Pons (tissue), 1 donor: ENCODE measurements at places on chromosomes 7 and 10.

- DNase-seq = peak; percentile 22
Observed at GRCh38 chr7:23347682-23348180, 48.6 kb downstream of the MALSU1 start.

- no peak for DNase-seq
Observed at GRCh38 chr7:45662018-45662417, 87.8 kb downstream of the ADCY1 start.

- DNase-seq = no peak
Observed at GRCh38 chr7:127803626-127804025, 151.6 kb downstream of the SND1 start.

DNA sequence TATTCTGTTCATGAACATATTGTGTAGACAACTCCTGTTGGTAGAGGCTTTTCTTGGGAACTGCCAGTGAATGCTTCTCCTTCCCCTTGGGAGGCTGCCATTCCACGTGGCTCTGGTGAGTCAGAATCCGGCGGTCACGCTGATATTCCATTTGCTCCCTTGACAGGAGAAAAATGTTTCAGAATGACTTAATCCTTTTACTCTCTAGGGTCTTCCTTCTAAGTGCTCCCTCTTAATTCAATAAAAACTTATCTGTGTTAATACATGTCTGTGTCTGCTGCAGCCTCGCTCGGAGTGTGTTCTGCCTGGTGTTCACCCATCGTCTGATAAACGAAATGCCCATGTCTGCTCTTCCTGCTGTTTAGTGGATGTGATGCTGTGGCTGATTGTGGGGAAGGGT lies 278.6 kb downstream of the ARHGAP12 start:
- DNase-seq = peak; percentile 60

DNA sequence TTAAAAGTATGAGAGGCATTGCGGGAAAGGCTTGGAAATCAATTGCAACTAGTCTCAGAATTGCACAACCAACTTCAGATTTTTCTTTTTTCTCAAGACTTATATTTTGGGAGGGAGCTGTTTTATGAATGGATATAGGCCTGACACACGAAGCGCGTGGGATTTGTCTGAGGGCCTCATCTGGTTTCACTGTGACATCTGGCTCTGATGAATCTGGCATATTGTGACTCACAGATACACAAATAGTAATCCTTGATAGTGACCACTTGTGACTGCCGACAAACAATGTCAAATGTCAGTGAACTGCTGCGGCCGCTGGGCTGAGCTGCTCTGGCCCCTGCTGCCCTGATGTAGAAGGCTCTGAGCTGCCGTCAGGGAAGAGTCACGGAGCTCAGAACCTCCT lies 655.1 kb downstream of the INHBA start:
- DNase-seq = no peak

DNA sequence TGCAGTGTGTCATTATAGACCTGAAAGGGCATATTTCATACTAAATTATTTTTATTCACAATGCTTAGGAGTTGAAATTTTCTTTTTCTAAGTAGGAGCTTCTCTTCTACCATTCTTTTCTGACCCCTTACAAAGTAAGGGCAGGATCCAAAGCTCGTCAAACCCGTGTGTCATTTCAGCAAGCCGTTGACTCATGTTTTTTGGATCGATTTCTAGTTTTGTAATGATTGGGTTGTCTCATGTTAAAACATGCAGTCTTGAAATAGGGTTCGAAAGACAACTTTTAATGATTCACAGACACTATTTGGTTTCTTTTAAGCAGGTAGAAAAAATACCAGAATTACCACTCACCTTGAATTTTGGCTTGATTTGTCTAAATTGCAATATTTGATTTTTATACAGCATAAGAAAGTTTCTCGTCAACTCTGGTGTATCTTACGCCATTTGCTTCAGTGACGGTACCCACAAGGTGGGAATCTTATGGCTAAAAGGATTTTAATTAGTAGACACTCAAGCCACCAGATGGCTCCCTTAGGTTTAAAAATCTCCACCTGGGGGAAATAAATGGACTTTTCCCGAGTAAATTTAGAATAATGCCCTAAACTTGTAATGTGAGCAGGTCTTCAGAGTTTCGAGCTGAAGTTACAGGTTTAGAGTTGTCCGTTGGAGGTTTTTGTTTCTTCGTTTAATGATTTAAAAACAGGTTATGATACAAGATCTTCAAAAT lies 283.4 kb downstream of the CCDC3 start:
- no peak for DNase-seq

DNA sequence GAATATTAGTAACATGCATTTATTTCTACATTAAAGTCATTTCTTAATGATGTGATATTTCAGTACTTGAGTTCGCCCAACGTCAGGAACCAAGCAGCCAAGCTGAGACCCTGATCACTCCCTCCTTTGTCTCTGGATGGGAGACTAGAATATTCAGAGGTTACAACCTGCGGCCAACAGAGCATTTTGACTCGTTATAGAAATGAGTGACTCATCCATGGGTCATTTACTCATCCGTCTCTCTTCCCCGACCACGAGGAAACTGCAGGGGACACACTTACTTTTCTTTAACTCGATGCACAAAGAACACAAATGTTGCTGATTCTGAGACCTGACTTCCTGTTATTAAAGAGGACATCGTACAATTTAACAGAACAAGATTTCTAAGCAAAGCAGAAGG lies 343.3 kb downstream of the FRMD4A start:
- peak; percentile 32 for DNase-seq

DNA sequence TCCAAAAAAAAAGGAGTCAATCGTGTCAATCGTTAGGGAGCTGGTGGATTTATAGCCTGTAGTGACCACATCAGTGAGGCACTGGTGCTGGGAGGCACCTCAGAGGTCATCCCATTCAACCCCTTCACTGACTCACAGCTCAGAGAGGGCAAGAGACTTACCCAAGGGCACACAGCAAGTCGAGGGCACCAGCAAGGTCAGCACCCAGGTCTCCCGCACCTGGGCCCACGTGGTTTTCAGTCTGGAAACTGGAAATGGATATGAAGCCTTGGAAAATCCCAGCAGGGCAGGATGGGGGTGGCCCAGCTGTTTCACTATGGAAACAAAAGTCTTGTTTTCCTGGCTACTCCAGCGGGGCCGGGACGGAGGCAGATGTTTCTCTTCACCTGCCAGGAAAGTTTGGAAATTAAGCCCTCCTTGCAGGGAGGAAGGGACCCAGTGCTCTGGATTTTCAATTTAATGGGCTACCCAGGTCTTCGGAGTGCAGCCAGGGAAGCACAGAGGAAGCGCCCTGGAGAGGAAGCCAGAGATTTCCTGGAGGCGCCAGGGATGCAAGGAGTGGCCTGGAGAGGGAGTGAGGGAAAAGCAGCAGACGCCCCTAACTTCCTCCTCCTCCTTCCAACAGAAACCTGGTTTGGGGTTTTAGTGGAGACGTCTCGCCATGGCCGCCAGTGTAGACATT lies 157.2 kb upstream of the TNRC18 start:
- no peak for DNase-seq

GRCh38 chr7:121330053-121330833 lies 1.4 kb downstream of the WNT16 start:
- DNase-seq = no peak

DNA sequence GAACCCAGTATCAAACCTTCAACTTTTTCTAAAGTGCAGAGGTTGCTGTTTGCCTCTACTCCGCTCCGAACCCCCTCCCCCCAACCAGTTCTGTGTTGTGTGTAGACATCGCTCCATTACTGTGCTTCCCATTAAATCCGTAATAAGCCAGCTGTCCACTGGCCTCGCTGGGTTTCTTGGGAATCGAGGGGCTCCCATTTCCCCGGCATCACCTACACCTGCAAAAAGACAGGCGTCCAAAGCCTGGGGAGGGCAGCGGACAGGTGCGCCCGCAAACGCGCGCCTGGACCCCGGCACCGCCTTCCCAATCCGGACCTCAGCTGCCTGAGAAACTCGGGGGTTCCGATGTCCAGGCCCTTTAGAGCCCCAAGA lies 631 bp downstream of the RTKN2 start:
- DNase-seq = no peak

- no peak for DNase-seq
Observed at GRCh38 chr10:49700211-49700610, 20.8 kb downstream of the C10orf53 start.

GRCh38 chr7:81789406-81790119 lies 19.7 kb upstream of the HGF start:
- DNase-seq = no peak

GRCh38 chr7:91082038-91082437 lies 182.2 kb upstream of the FZD1 start:
- peak; percentile 14 for DNase-seq

- no peak for DNase-seq
Observed at GRCh38 chr7:157652161-157652953, 315.6 kb downstream of the DNAJB6 start.

- no peak for DNase-seq
Observed at GRCh38 chr7:22549051-22549450, 49.1 kb upstream of the STEAP1B start.

GRCh38 chr7:7681936-7682329 lies 36.5 kb downstream of the RPA3 start:
- no peak for DNase-seq

- DNase-seq = no peak
Observed at GRCh38 chr7:4246536-4246935, 435.6 kb upstream of the FOXK1 start.

- DNase-seq = no peak
Observed at GRCh38 chr10:61961278-61961677, 59.8 kb downstream of the ARID5B start.

DNA sequence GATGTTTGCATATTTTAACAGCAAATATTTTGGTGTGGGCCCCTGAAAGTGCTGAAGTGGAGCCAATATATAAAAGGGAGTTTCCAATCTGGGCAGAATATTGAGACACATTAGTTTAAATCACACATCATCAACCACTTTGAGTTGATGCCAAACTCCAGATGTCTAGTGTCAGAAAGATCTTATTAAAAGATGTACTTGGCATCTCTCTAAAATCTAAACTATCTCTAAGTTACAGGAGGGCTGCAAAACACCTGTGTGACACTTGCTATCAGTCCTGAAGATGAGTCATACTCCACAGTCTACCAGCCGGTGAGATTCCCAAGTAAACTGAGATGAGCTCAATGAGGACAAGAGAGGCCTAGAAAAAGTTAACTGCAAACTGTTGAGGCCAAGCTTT lies 11.4 kb downstream of the JAZF1 start:
- no peak for DNase-seq

DNA sequence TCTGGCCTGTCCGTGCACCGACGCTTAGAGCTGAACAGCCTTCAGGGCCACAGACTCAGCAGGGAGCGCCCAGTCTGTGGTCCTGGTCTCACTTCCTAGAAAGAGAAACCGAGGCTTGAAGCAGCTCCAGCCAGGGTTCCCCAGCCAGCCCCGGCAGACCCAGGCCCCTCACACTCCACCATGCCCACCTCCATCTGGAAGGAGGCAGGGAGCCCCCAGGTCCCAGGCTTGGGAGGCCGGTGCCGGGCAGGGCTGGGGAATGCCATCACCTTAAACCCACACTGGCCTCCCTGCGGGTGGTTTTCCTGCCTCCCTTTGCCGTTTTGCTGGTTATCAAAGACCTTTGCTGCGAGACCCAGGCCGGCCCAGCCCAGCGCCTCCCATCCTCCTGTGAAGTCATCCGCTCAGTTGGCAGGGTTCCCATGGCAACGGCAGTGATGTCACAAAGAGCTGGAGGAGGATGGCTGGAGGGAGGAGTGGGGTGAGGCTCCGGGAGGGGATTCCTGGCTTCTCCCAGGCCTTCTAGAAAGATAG lies 24.0 kb downstream of the ELFN1 start:
- DNase-seq = peak; percentile 31

GRCh38 chr7:157432957-157433576 lies 96.3 kb downstream of the DNAJB6 start:
- DNase-seq = peak; percentile 22

DNA sequence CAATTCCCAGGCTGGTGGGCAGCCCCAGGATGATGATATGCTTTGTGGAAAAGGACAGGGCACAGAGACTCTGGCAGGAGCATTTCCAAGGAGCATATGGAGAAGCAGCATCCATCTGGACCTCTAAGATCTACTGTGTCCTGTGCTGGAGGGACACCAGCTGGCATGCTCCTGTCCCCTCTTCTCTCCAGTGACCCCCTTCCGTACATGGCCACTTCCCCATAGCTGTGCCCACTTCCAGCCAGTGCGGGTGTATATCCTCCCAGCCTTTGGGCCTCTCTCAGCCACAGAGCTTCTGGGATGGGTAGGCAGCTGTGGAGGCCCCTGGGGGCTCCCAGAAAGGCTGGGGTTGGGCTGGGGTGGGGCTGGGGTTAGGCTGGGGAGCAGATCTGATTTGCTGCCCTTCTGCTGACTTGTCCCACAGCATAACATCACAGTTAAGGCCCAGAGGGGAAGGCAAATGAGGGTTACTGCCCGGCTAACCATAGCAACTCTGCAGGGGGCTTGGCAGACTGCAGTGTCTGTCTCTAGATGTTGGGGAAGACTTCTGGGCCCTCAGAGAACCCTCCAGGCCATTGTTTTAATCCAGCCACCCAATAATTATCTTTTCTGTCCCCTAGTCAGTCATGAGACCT lies 6.3 kb downstream of the NPFFR1 start:
- no peak for DNase-seq

DNA sequence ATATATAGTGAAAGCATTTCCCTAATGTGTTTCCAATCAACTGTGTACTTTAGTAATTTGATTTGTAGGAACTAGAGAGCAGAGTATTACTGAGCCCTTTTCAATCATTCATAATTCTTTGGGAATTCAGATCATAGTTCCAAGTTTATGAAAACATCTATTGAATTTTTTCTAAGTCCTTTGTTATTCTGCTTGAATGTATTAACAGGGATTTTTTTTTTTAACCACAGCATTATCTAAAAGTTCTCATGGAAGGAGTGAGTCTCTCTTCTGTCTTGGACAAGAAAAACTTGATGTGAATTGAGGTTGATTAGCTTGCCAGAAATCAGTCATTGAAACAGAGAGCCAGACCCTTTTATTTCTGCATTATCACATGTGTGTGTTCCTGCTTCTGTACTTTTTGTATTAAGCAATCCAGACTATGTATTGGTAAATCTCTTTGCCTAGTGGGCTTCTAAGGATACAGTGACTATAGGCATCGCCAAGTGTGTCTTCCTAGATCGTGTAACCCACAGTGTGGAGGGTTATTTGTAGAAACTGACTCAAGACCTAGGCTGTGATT lies 59.9 kb downstream of the BMPER start:
- no peak for DNase-seq

DNA sequence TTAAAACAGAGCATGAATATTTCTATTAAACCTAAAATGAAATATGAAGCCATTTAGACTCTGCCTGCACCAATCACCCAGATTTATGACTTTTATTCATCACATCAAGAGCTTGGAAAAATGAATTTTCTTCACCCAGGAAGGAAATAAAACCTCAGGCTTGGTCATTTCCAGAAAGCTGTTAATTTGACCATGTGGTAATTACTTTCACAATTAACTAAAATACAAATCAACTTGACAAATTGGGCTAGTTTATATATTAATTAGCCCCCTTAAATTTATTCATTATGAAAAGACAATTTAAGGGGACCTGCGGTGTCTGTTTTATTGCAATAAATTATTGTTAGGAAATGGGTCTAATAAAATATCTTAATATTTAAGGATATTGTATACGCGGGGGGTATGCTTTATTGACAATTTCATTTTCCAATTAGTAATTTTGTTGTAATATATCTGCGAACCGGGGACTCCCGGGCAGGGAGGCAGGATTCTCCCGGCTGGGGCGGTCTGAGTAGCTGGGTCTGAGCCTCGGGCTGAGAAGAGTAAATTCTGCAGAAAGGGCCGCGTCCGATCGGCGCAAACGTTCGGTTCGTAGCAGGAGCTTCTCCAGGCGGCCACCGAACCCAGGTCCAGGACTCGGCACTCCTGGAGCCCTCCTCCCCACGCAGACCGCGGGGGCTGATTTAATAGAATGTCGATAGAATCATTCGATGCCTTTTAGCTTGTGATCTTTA lies 9.4 kb upstream of the MNX1 start:
- no peak for DNase-seq
